ENCODE measurements at places on chromosomes 13 and 19. TPM values are rescaled to one million over a fixed set of nuclear protein-coding genes. Genes with fewer than 3 reads are reported as not detected.

ZNF728 gene
- not detected for total RNA-seq

ETV2 gene
- 0.88 TPM for total RNA-seq

DNA sequence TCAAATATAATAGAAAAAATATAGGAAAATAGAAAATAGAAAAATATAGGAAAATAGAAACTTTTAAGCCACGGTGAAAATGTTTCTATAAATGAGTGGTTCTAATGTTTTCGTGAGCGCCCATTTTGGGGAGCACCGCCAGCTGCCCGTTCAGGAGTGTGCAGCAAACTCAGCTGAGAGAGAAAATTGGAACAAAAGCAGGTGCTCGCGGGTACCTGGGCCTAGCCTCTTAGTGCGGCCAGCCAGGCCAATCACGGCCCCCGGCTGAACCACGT is 204 bp upstream of the PDX1 start:
- no peak for DNase-seq

DNA sequence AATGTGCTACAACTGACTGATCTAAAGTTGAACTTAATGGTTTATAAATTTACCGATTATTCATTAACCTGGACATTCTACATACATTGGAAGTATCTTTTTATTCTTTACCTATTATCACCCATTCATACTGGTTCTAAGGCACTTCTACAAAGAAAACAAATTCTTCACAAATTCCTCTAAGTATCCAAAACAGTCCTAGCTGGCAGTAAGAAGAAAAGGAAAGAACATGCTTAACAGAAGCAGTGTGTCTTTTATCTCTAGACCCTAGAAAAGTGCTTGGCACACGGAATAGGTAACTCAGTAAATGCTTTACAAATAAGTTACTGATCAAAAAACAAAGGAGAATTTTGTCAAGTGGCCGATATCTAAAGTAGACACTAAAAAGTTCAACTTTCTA is 32.8 kb downstream of the TSC22D1 start:
- DNase-seq = no peak

DNA sequence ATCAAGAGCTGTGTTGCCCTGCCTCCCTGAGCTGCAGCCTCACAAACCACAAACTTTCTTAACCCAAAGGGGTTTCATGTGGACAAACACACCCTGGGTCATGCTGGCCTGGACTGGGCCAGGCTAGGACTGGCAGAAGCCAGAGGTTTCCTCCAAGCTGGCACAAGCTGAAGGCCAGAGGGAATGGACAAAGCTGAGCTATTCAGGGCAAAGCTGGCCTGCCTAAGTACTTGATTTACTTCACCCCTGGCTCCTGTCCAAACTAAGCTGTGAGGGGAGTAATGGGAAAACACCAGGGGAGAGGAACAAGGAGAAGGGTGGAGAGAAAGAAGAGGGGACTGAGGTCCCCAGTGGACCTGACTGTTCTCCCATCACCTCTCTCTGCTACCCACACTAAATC is 6.2 kb downstream of the CPAMD8 start:
- no peak for DNase-seq

GRCh38 chr13:59409634-59410200 is 754.0 kb downstream of the DIAPH3 start:
- DNase-seq = peak; percentile 49

- peak; percentile 100 for DNase-seq
Observed at GRCh38 chr19:38849860-38850435, at the start of gene HNRNPL. HNRNPL (minus strand) TSS chr19:38849986; CDS start chr19:38849966, 20 bp downstream.

GRCh38 chr19:8610041-8610935 is at the start of gene ADAMTS10:
ADAMTS10 (minus strand) TSS chr19:8610715; CDS start chr19:8605710, 5,005 bp downstream.
- DNase-seq = peak; percentile 76
